ENCODE measurements at places on chromosomes 2 and 18. TPM values are rescaled to one million over a fixed set of nuclear protein-coding genes. Genes with fewer than 3 reads are reported as not detected.

The FECH gene
- total RNA-seq: 25.7 TPM

The RTP5 gene
- total RNA-seq: not detected

The TCF23 gene
- 1.2 TPM for total RNA-seq

The PRSS56 gene
- total RNA-seq: not detected

The CD8B2 gene
- 0.21 TPM for total RNA-seq

The GAL3ST2 gene
- not detected for total RNA-seq

The REV1 gene
- 50.7 TPM for total RNA-seq

The SRSF7 gene
- 99.7 TPM for total RNA-seq

The MEMO1 gene
- 35.7 TPM for total RNA-seq

DNA sequence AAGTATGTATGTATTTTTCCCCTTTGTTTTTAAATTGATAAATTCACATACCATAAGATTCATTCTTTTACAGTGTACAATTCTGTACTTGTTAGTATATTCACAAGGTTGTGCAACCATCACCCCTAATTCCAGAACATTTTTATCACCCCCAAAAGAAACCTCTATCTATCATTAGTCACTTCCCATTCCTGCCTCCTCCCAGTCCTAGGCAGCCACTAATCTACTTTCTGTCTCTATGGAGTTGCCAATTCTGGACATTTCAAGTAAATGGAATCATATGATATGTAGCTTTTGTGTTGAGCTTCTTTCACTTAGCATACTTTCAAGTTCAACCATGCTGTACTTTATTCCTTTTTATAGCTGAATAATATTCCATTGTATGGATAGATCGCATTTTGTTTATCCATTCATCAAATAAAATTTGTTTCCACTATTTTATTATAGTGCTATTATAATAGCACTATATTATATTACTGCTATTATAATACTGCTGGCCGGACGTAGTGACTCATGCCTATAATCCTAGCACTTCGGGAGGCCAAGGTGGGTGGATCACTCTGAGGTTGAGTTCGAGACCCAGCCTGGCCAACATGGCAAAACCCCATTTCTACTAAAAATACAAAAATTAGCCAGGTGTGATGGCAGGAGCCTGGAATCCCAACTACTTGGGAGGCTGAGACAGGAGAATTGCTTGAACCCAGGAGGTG, 10.9 kb downstream of the STARD7 start:
- peaks cover 58% of the 10 kb centered on the region for H3K4me1 ChIP-seq
- H3K27ac ChIP-seq: no peak overlapping the region
- H3K36me3 ChIP-seq: peaks cover 27% of the 10 kb centered on the region
- no peak overlapping the region for H3K4me3 ChIP-seq
- H3K27me3 ChIP-seq: no peaks in the 10 kb centered on the region

DNA sequence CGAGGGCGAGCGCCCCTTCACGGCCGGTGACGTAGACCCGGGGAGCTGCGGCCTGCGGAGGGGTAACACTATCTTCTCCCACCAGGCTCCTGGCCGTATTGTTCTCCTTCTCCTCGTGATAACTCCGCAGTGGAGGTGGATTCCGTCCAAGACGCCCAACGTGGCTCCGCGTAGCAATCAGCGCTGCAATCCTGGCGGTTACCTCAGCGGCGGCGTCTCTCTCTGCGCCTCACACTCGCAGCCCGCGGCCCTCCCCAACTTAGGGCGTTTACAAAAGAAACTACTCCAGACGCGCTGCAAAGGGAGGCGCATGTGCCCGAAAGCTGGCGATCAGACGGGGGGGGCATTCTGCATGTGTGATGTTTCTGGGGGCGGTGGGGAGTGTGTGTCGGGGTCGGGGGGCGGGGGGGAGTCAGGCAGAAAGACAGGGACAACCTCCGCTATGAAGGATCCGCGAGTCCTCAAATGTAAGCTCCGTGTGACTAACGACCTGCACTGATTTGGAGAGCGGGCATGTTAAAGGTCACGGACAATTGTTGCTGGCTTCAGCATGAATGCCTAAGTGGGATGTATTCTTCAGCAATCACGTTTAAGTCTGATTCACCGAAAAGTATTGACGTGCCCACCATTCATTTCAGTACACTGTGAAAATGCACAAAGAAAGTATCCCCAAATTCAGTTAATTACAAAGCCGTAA, 1.3 kb upstream of the ZNF516 start:
- DNase-seq: peak; percentile 88
- peak overlapping the region; percentile 74 for H3K4me3 ChIP-seq
- peaks cover 9% of the 10 kb centered on the region for H3K4me1 ChIP-seq
- peak overlapping the region; percentile 84 for H3K27ac ChIP-seq
- H3K36me3 ChIP-seq: no peaks in the 10 kb centered on the region

- no peaks in the 10 kb centered on the region for H3K27me3 ChIP-seq
- no peak overlapping the region for H3K4me3 ChIP-seq
- no peak overlapping the region for H3K27ac ChIP-seq
- no peak for DNase-seq
These were observed 10.1 kb upstream of the MAL start for GRCh38 chr2:95015261-95015912.

GRCh38 chr2:216307496-216307895, 64.8 kb downstream of the MARCHF4 start:
- H3K36me3 ChIP-seq: no peaks in the 10 kb centered on the region
- H3K27ac ChIP-seq: no peak overlapping the region
- H3K4me3 ChIP-seq: no peak overlapping the region

DNA sequence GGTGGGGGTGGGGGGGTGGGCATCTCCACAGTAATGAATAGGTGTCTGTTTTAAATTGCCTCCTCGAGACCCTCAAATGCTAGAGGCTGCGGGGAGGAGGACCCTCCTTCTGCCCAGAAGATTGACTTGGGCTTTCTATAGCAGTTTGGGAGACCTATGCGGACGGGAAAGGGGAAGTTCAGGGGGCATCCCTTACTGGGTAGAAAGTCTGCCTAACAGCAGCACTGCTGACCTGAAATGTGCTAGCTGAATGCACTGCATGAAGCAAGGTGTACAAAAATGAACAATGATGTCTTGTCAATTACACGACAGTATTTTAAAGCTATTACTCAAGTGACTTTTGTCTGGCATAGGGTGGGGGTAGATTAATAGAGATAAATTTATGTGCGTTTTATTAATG, 2.5 kb downstream of the DCC start:
- DNase-seq: no peak
- H3K4me3 ChIP-seq: no peak overlapping the region
- H3K27ac ChIP-seq: no peak overlapping the region

DNA sequence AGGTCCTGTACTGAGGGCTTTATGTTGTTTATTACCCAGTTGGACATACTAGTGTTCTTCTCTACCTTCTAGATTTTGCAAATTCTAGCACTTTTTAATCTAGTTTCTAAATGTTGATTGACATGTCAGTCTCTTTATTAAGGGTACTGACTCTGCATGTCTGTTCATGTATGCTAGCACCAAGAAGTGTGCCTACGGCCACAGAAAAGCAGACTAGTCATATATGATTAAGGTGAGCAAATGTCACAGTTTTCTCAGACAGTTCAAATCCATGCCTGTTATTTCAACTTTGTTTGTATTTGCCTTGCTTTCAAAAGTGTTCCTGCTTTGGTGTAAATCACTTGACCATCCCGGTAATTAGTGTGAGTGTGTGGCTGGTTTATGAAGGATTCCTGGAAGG, 145.0 kb upstream of the DSEL start:
- H3K4me1 ChIP-seq: no peaks in the 10 kb centered on the region
- H3K36me3 ChIP-seq: no peaks in the 10 kb centered on the region
- no peak overlapping the region for H3K4me3 ChIP-seq
- H3K27me3 ChIP-seq: no peaks in the 10 kb centered on the region

- no peaks in the 10 kb centered on the region for H3K36me3 ChIP-seq
- no peak overlapping the region for H3K4me3 ChIP-seq
- H3K27me3 ChIP-seq: no peaks in the 10 kb centered on the region
- no peak overlapping the region for H3K27ac ChIP-seq
These were observed 65.4 kb upstream of the DNAJC10 start for GRCh38 chr2:182650704-182651103.

GRCh38 chr2:156132130-156132529, 200.4 kb downstream of the NR4A2 start:
- H3K4me1 ChIP-seq: no peaks in the 10 kb centered on the region
- H3K36me3 ChIP-seq: no peaks in the 10 kb centered on the region
- H3K4me3 ChIP-seq: no peak overlapping the region
- no peak for DNase-seq
- no peaks in the 10 kb centered on the region for H3K27me3 ChIP-seq
- H3K27ac ChIP-seq: no peak overlapping the region

GRCh38 chr2:230796280-230796862, 68.4 kb upstream of the ITM2C start:
- no peak for DNase-seq
- H3K36me3 ChIP-seq: peaks cover 44% of the 10 kb centered on the region
- no peak overlapping the region for H3K27ac ChIP-seq
- no peaks in the 10 kb centered on the region for H3K27me3 ChIP-seq

GRCh38 chr2:6945087-6945813, 28.0 kb downstream of the RNF144A start:
- no peaks in the 10 kb centered on the region for H3K27me3 ChIP-seq
- H3K4me3 ChIP-seq: no peak overlapping the region
- H3K4me1 ChIP-seq: no peaks in the 10 kb centered on the region
- H3K36me3 ChIP-seq: peaks cover 6% of the 10 kb centered on the region
- no peak overlapping the region for H3K27ac ChIP-seq

GRCh38 chr2:85831735-85832134, 57.1 kb downstream of the ST3GAL5 start:
- H3K4me3 ChIP-seq: no peak overlapping the region
- H3K4me1 ChIP-seq: peaks cover 4% of the 10 kb centered on the region
- DNase-seq: no peak
- H3K27me3 ChIP-seq: no peaks in the 10 kb centered on the region
- no peak overlapping the region for H3K27ac ChIP-seq

GRCh38 chr18:61062258-61062657, 271.0 kb upstream of the CDH20 start:
- no peaks in the 10 kb centered on the region for H3K36me3 ChIP-seq
- DNase-seq: no peak
- H3K27me3 ChIP-seq: no peaks in the 10 kb centered on the region
- no peaks in the 10 kb centered on the region for H3K4me1 ChIP-seq

- no peak overlapping the region for H3K27ac ChIP-seq
- H3K4me3 ChIP-seq: no peak overlapping the region
- H3K4me1 ChIP-seq: no peaks in the 10 kb centered on the region
- no peaks in the 10 kb centered on the region for H3K27me3 ChIP-seq
- H3K36me3 ChIP-seq: no peaks in the 10 kb centered on the region
These were observed 38.7 kb upstream of the ATL2 start for GRCh38 chr2:38415728-38416291.

DNA sequence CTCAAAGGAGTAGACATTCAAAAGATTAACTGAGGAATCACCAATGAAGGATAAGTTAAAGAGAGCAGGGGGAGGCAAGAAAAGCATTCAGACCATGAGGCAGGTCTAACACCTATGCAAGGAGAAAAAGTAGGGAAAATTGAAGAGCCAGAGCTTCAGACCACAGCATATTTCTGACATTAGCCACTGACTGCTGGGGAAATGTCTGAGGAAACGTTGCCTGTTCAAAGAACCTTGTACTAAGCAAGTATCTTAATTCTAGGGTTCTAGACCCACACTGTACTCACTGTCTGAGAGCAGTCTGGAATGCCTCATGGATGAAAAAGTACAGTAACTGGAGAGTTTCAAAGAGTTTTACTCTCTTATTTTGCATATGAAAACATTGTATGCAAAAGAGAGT, 39.5 kb upstream of the TFPI start:
- H3K36me3 ChIP-seq: no peaks in the 10 kb centered on the region
- no peaks in the 10 kb centered on the region for H3K4me1 ChIP-seq
- DNase-seq: no peak
- H3K27ac ChIP-seq: no peak overlapping the region

DNA sequence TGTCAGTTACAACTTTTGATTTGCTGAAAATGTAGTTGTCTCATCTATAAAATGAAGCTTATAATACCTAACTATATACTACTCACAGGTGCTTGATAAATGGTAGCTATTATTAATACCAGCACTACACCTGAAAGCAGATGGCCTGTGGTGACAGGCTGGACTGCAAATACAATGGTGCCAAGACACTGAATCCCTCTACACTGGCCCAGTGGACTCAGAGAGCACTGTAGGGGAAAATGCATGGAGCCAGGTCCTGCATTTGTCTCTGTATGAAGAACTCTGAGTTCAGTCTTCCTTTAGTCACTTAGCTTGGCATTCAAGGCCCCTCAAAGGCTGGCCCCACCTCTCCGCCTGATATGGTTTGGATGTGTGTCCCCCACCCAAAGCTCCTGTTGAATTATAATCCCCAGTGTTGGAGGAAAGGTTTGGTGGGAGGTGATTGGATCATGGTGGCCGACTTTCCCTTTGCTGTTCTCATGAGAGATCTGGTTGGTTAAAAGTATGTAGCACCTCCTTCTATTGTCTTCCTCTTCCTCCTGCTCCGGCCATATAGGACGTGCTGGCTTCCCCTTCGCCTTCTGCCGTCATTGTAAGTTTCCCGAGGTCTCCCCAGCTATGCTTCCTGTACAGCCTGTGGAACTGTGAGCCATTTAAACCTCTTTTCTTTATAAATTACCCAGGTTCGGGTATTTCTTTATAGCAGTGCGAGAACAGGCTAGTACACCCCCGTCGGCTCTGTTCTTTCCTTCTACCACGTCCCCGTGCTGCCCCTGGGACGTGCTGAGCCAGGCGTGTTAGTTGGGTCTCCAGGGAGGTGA, 11.1 kb upstream of the NTSR2 start:
- H3K4me1 ChIP-seq: no peaks in the 10 kb centered on the region
- H3K36me3 ChIP-seq: no peaks in the 10 kb centered on the region
- peaks cover 39% of the 10 kb centered on the region for H3K27me3 ChIP-seq
- no peak overlapping the region for H3K4me3 ChIP-seq

GRCh38 chr2:171086352-171087290, 74.1 kb downstream of the TLK1 start:
- peaks cover 4% of the 10 kb centered on the region for H3K36me3 ChIP-seq
- H3K27ac ChIP-seq: no peak overlapping the region
- DNase-seq: no peak
- no peaks in the 10 kb centered on the region for H3K27me3 ChIP-seq
- no peak overlapping the region for H3K4me3 ChIP-seq

All from lower lobe of right lung (tissue), 2 donors.